Bone marrow (tissue), 2 donors: ENCODE measurements at places on chromosomes 5 and 9.

GRCh38 chr5:36494841-36495601, 111.4 kb upstream of the SLC1A3 start:
- no peak for DNase-seq

GRCh38 chr5:53418409-53418808, 62.0 kb upstream of the FST start:
- DNase-seq, result no peak

- DNase-seq, result no peak
Measured at GRCh38 chr5:61461417-61461816, 129.4 kb downstream of the ZSWIM6 start.

GRCh38 chr9:121055642-121056143, 5.6 kb upstream of the C5 start:
- no peak for DNase-seq

GRCh38 chr5:33379757-33380156, 61.0 kb upstream of the TARS1 start:
- no peak for DNase-seq

DNA sequence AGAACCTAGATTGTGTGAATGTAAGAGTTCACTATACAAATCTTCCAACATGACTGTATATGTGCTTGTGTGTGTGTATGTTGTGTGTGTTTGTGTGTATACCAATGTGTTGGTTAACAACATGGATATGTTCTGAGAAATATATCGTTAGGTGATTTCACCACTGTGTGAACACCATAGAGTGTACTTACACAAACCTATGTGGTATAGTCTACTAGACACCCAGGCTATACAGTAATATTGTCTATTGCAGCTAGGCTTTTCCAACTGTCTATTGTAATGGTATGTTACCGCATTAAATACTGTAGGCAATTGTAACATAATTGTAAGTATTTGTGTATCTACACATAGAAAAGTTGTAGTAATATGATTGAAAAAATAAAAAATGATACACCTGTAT, 959.2 kb upstream of the SEMA6A start:
- DNase-seq, result no peak

DNA sequence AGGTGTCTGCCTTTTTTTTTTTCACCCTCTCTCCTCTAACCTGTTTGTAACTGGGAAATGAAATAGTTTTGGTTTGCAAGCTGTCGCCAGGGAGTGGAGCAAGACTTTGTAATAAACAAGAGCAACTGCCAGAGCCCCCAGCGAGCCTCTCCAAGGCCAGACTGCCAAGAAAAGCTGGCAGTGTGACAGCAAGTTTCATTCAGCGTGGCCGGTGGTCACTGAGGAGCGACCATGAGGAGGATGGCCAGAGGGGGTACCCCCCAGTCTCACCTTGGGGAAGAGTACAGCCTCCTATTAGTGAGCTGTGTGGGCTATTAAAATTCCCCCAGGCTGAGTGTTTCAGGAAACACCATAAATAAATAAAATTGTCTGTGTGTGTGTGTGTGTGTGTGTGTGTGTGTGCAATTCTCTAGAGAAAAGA, 49.9 kb downstream of the ZFAND5 start:
- DNase-seq, result no peak

DNA sequence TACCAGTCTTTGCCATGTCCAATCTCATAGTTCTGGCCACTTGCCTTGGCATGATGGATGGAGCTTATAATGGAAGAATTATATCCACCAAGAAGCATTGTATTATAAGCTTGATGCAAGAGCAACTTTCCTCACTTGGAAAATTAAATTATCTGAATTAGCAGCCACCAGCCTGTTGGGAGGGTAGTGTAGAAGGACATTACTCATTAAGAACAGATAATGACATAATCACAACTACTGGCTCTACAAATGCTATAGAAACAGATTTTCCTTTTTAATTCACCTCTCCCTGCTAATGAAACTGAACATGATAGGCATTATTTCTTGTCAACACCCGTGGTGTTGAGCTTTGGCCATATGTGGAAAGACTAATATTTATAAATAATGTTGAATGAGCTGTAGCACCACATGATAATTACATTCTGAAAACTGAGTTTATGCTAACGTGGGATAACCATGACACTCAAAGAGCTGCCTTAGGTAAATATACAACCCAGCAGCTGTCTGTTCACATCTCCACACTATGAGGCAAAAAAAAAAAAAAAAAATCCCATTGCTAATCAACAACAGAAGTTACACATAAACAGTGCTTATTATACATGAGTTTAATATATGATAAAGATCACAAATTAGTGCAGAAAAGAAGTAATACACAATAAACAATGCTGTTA, 48.1 kb upstream of the NR4A3 start:
- DNase-seq, result no peak

DNA sequence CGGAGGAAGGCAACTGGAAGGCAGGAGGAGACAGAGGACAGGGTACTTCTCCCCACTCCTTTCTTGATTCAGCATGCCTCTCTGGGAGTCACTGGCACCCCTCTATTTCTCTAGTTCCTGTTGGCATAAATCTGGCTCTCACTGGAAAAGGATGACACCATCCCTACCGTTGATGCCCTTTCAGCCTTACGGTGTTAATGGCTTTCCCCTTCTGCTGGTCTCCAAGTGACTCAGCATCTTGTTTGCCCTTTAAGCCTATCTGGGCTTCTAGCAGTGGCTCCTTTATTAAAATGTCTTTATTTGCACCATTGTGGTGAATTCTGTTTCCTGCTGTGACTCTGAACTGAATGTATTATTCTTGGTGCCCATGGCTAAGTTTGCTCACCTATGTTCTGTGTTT, 227.3 kb upstream of the GLRA1 start:
- no peak for DNase-seq

DNA sequence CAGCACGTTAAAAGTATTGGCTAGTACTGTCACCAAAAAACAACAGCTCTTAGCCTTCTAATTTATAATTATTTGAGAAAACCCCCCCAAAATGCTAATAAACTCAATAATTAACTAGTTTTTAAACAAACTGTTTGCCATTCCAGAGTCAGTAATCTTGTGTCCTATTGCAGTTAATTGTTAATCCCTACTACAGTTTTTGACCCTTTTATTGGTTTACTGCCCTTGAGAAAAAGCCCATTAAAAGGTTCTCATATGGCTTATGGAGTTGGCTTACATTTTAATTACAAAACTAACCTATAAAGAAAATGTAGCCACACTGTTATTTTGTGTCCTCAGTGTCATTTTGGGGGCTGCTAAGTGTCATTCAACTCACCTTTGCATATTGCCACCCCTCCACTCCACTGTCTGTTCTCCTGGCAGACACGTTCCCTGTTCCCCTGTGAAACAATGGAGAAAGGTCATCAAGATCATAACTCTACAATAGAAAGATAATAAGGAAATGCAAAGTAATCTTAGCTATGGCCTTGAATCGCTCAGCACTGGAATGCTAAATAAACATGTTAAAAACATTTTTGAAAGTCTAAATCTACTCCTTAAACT, 51.6 kb upstream of the TXNDC8 start:
- no peak for DNase-seq

DNA sequence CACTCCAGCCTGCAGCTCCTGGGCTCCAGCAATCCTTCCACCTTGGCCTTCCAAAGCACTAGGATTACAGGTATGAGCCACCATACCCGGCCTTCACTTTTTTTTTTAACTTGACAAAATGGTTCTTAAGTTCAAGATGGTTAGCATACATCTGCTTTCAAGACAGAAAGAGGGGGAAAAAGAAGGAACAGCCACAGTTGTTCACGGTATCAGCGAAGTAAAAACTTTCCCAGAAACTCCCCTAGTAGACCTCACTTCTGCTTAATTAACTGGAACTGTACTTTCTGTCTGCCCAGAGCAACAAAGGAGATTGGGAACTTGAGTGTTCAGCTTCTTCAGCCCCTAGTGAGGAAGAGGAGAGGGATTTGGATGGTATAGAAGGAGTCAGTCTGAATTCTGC, 116.7 kb downstream of the UGCG start:
- no peak for DNase-seq

DNA sequence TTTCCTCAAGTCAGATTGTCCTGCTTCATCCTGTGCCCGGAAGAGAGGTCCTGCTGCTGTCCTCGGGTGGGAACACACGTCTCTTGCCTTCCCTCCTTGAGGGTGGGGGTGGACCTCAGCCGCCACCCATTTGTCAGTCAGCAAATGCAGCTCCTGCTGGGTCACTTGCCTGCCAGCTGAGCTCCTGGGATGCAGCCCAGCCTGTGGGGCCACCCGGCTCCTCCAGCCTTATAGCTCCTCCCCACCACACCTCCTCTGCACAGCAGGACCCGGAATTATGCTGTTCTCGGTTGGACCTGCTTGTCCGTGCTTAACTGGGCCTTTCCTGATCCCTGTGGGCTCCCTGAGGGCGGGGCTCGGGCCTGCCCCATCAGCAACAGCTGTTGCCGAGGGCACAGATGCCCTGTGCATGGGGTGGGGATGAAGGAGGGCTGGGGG, 52.7 kb downstream of the RXRA start:
- no peak for DNase-seq

DNA sequence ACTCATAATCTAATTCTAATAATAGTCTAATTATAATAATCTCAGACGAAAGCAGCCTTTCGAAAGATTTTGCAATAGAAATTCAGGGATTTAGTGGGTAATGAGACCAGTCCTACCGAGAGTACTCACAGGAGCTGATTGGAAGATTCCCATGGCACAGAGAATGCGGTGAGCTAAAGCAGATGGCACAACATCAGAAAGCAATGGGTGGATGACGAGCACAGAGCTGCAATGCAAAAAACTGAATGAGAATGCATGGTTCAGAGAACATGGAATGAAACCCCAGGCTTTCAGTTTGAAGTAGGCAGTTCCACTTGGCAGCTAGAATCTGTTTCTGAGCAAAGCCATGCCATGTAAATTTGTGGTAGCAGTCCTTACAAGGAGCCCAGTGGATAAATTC, 78.2 kb upstream of the SPINK5 start:
- no peak for DNase-seq

DNA sequence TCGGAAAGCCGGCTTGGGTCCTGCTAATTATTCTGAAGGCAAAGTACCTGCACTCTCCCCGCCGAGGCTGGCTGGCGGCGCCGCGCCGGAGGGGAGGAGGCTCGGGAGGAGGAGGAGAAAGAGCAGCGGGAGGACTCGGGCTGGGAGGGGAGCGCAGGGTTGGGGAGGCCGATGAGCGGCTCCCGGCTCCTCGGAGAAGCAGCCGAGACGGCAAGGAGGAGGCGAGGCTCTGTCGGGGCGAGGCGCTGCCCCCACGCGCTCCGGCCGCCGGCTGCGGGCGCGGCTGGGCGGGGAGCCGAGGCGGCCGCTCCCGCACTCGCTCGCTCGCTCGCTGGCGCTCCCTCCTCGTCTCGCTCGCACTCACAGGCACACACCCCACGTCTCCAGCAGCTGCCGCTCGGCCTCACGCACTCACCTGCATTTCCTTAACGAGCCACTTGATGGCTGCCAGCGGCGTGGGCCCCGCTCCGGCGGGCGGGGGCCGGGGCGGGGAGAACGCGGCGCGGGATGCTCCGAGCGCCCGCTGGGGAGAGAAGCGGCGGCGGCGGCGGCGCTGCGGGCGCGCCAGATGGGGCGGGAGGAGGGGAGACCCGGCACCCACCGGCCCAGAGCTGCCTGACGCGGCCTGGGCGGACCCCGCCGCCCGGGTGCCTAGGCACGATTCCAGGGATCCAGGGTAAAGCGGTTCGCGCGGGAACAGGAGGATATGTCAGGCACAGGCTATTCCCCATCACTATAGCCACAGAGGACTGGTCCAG, at the start of gene PTPRD:
Gene PTPRD (minus strand): TSS at position 362 of the 758 bp plus-strand sequence.
- no peak for DNase-seq

- DNase-seq, result no peak
Measured at GRCh38 chr9:3214741-3215140, 311.1 kb downstream of the RFX3 start.

DNA sequence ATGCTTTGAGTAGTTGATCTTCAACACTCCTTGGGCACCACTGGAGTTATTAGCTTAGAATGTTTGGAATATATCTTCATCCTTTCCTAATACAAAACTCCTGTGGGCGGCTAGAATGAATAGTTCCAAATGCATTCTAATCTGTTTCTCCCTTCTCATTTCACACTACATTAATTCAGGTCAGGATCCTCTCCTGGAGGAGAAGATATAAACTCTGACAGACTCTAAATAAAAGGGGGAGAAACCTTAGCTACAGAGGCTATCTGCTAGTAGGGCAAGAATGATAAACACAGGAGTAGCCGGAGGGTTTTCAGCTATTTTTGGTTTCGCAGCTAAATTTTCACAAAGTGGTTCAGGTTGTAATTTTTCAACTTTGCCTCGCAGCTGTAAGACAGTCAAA, 45.2 kb upstream of the FAM240B start:
- DNase-seq, result no peak

DNA sequence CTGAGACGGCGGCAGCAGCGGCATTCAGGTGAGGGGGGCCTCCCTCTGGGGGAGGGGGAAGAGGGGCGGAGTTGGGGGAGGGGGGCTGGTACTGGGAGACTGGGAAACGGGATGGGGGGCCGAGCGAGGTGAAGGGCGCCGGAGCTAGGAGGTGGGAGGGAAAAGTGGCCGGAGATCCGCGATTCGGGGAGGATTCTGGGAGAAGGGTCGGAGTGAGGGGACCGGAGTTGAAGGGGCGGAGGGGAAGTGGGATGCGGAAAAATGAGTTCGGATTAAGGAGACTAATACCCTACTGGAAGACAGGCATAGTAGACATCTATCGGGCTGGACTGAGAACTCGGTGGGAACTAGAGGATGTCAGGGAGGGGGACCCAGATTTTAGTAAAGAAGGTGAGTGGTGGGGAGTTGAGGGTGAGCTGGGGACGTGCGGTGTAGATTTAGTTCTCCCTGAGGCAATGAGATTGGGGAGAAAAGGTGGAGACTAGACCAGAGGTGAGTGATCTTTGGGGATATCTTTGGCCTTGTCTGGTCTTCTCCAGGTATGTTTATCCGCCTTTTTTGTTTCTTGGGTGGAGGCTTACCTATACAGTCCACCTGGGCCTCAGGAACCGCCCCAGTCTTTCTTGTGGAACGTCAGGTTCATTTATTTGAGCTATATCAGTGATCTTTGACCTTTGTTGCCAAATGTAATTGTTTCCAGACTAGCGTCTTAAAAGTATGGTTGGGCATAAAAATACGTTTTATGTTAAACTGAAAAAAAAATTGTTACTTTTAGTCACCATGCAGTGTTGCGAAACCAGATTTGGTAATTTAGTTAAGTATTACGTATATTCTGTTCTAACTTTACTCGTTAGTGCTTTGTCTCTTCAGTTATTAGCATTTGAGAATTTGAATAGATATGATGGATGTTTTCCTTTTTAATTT, 632 bp downstream of the UBAP1 start:
- no peak for DNase-seq

GRCh38 chr9:134025606-134026541, 593 bp downstream of the BRD3OS start:
- DNase-seq, result peak; percentile 49

GRCh38 chr9:88593537-88594185, 58.7 kb downstream of the NXNL2 start:
- DNase-seq, result no peak

- no peak for DNase-seq
Measured at GRCh38 chr5:27727254-27727653, 688.9 kb upstream of the CDH9 start.

- DNase-seq, result no peak
Measured at GRCh38 chr9:37623267-37623666, 27.5 kb upstream of the FRMPD1 start.

DNA sequence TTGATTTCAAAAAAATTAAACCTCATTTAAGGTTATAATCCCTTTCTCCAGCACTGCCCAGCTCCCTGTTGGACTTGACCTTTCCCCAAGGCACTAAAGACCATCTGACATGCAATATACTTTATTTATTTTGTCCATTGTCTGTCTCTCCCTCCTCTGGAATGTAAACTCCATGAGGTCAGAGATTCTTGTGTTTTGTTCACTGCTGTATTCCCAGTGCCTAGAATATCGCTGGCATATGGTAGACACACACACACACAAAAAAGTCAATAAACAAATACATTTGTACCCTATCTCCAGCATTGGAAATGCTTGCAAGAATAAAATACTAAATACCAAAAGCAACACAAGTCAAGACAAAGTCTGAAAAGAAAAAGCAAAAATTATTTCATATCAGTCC, 17.3 kb upstream of the ARSB start:
- DNase-seq, result no peak
